GM12865 (cell line): ENCODE measurements at places on chromosomes 5 and 9.

GRCh38 chr5:143349177-143349576 lies 54.3 kb downstream of the NR3C1 start:
- no peak for DNase-seq

DNA sequence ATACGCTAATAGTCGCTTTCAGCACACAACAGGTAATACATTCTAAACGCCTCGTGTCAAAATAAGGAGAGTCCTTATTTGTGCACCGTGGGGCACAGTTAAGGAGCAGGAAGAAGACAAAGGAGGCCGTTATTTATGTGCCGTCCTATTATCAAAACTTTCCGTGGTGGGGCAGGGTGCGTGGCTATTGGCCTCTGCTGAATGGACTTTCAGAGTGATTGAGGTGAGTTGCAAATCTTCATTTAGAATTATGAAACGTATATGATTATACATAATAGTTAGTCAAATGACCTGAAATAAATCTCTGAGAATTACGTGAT lies 833 bp downstream of the C5orf24 start:
- peak; percentile 51 for DNase-seq

DNA sequence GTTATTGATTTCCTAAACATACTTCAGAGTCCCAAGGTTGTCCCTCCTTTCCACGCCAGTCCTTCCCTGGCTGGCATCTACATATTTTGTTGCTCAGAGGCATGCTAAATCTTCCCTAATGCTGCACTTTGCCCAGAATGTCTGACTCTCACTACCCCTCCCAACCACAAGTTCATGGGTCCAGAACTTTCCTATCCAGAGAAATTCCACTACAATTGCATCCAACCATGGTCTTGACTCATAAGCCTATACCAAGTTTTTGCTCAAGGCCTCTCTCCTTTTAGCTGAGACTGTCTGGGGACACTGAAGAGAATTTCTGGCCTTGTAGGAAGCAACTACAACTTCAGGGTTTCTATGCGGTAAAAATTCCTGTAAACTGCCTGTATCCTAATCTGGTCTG lies 206.3 kb downstream of the BNC2 start:
- DNase-seq: no peak

GRCh38 chr5:107831612-107832395 lies 161.1 kb upstream of the EFNA5 start:
- no peak for DNase-seq

DNA sequence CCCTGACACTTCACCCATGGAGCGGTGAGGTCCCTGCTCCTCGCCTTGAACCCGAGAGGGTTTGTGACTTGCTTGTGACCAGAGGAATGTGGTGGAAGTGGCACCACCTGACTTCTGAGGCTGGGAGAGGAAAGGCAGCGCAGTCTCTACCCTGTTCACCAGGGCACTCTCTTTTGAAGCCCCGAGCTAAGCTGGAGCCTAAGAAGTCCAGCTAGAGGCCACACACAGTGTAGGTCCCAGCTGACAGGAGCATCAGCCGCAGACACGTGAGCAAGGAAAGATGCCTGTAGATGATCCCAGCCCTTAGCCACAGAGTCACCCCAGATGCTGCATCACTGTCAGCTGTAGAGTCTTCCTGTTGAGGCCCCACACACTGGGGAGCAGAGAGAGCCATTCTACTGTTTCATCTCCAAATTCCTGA lies 1.7 kb upstream of the ANGPTL2 start:
- DNase-seq: no peak

GRCh38 chr5:91179018-91179417 lies 204.1 kb downstream of the ARRDC3 start:
- no peak for DNase-seq

- no peak for DNase-seq
Observed at GRCh38 chr5:61328791-61329549, 3.1 kb upstream of the ZSWIM6 start.

GRCh38 chr9:115946530-115946929 lies 207.1 kb upstream of the PAPPA start:
- no peak for DNase-seq

DNA sequence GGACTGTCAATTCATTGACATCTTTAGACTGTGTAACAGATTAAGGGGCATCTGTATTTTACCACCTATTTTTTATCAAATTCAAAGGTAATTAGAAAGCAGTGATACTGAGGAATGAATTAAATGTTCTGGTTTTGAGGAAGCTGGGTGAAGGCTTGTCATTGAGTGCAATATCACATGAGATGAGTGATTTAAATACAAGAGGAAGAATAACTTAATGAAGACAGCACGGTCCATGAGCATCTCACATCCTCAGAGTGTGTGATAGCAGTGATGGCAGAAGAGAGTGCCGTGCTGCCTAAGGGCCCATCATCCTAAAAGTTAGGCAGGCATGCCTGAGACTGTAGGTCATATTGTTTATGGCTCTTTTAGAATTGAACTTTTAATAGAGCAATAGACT lies 263.3 kb downstream of the MAST4 start:
- no peak for DNase-seq

- no peak for DNase-seq
Observed at GRCh38 chr5:144465441-144465840, 294.8 kb downstream of the KCTD16 start.

DNA sequence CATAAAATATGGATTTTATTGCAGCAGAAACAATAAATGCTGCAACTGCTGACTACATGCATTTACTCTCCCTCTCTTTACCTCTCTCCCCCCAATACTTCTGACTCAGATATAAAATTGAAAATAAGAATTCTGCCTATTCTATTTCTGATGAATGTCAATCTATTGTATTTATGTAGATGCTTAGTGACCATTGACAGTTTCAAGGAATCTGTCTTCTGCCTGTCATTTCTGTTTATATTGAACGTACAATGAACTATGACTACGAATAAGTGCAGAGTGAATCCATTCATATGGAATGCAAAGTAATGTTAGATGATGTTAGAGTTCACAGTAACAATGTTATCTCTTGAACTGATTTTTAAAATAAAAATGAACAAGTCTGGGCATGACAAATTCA lies 898 bp downstream of the CDH10 start:
- no peak for DNase-seq

- DNase-seq: no peak
Observed at GRCh38 chr5:175460126-175460525, 16.1 kb upstream of the DRD1 start.

GRCh38 chr5:126198531-126198930 lies 224.7 kb upstream of the GRAMD2B start:
- DNase-seq: no peak

- DNase-seq: no peak
Observed at GRCh38 chr9:19799784-19800183, 10.9 kb upstream of the SLC24A2 start.

GRCh38 chr5:40331616-40332015 lies 348.1 kb upstream of the PTGER4 start:
- DNase-seq: no peak

- peak; percentile 82 for DNase-seq
Observed at GRCh38 chr9:27529316-27530278, at the start of gene MOB3B. TSS of gene MOB3B (minus strand) at chr9:27529814. CDS start at chr9:27455550, 74,264 bp downstream.

DNA sequence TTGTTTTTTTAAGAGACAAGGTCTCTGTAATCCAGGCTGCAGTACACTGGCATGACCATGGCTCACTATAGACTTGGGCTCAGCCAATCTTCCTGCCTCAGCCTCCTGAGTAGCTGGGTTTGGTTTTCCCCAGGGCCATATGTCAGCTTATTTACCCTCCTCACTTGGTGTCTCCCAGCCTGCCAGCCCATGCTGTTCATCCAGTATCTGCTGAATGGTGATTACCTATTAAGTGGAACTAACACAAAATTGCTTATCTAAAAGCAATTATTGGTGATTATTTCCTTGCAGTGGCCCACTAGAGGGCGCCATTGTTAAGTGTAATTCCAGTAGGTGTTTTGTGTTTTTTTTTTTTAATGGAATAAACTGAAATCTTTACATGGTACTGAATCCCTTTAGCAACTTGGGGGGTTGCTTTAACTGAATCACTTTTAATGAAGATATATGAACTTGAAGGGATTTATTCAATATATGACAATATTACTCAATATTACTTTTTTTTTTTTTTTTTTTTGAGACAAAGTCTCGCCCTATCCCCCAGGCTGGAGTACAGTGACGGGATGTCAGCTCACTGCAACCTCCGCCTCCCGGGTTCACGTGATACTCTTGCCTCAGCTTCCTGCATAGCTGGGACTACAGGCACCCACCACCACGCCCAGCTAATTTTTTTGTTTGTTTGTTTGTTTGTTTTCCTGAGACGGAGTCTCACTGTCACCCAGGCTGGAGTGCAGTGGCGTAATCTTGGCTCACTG lies 13.8 kb downstream of the EXOSC2 start:
- DNase-seq: peak; percentile 80

GRCh38 chr5:139593716-139594319 lies 32.7 kb downstream of the UBE2D2 start:
- peak; percentile 24 for DNase-seq

- no peak for DNase-seq
Observed at GRCh38 chr9:34271265-34272006, 57.6 kb downstream of the KIF24 start.

DNA sequence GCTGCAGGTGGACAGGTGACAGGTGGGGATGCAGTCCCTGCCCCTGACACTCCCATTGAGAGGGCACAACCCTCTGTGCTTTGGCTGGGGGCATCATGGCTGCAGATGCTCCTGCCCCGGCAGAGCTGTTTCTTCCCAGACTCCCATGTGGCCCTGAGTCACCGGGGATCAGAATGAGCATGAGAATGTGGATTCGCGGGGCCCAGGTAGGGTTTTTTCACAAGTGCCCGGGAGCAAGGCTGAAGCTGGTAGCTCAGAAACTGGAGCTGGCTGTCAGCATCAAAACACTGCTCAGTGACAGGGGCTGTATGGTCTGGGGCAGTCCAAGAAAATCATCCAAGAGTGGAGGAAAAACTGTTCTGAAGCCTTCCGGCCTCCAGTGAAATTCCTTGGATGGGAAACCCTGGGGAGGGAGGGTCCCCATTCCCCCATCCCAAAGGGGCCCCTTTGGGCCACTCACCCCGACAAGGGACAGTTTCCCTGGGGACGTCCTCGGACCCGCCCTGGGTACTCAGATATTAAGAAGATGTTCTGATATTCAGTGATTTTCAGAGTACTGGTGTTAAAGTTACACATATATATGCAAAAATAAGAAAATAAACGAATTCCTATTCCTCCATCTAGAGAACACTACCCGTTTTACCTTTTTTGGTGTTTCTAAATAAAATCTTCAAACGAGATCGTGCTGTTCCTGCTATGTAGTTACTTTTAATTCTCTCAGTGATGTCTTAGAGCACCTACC lies 120.1 kb upstream of the LPCAT1 start:
- DNase-seq: no peak

GRCh38 chr9:93054758-93055704 lies 3.5 kb upstream of the SUSD3 start:
- no peak for DNase-seq

GRCh38 chr9:113461943-113462342 lies 1.6 kb upstream of the RGS3 start:
- no peak for DNase-seq

- DNase-seq: no peak
Observed at GRCh38 chr5:154390096-154390495, 55.7 kb upstream of the SAP30L start.
